Neural crest cell (in vitro differentiated cells): ENCODE measurements at places on chromosomes 2 and 18. TPM values are rescaled to one million over a fixed set of nuclear protein-coding genes. Genes with fewer than 3 reads are reported as not detected.

DNA sequence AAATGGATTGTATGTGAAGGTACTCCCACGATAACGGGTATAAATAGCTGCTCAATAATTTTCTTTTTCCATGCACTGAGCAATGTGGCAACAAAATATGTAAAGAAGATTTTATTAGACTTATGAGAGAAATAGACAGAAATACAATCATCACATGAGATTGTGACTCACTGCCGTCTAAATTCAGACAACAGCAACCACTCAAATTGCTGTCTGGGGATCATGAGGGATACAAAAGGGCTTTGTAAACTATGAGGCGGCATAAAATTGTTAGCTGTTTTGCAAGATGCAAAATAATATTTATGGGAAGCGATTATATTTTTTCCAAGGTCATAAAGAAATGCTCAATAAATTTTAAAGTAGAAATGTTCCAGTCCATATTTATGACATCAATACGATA is 259.1 kb upstream of the AGAP1 start:
- no peak for DNase-seq

GRCh38 chr18:76414936-76415621 is 80.0 kb downstream of the ZNF516 start:
- DNase-seq, result no peak

DNA sequence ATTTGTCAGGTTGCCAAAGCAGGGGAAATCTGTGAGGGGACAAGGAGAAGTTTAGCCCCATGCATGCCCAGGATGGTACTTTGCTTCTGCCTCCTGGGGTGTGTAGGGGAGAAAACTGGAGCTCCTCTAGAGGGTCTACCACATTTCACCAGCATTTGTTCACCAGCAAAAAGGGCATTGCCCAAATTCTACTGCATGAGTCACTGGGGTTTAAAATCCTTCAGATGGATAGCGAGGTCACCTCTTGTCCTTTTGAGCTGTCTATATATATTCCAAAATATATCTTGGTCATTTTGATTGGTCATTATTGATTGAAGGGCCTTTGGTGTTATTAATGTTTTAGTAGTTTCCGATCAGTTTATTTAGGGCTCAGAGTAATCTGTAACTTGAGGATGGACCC is 18.7 kb downstream of the FHOD3 start:
- DNase-seq, result no peak

DNA sequence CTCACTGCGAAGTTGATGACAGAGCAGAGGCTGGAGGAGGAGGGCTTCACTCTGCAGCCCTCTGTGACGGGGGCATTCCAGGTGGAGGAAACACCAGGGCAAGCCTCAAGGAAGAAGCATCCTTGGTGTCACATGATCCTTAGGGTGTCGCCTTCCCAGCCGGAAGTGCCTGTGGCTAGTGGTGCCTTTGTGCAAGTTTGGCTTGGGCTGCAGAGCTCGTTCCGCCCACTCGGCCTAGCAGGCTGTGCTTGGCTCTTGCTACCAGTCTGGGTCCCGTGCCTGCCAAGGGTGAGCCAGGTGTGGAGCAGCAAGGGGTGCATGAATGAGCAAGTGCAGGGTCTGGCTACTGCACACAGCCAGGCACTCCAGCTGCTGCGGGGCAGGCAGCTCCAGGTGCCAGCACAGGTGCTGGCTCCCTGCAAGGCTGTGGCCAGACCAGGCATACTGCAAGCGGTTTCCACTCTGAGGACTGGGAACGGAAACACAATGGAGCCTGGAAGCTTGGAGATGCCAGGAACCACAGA is 325.3 kb upstream of the SMIM21 start:
- DNase-seq, result no peak

- DNase-seq, result no peak
Measured at GRCh38 chr2:9408641-9409151, 14.6 kb downstream of the ITGB1BP1 start.

- no peak for DNase-seq
Measured at GRCh38 chr18:13451661-13452387, 233.3 kb downstream of the LDLRAD4 start.

- DNase-seq, result no peak
Measured at GRCh38 chr2:60337142-60337497, 216.3 kb downstream of the BCL11A start.

DNA sequence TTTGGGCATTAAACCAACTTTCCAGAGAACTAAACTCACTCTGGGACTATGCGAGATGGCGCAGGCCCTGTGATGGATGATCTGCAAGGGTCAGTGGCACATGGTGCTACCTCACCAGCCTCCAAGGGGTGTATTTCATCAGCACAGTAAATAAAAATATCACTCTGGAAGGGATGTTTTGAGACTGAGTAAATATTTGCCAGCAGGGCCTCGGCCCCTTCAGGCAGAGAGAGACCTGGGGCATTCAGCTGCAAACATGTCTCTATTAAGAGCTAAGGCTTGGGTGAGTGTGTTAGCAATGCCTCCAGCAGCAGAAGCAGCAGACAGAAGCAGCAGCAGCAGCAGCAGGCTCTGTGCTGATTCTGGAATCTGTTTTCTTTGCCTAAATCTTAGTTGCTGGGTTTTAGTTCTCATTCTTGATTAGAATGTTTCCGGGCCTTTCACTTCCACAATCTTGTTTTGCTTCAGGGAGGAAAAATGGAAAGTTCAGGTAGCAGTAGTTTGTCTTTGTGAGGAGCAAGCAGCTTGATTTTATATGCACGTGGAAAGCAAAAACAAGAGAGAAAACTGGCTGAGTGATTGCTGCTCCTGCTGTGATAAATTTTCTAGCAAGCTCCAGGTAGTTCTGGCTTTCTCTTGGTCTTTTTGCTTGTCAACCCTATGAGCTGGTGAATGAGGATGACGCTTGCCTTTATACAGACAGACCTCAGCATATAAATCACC is 18.6 kb downstream of the ADCYAP1 start:
- DNase-seq, result no peak

GRCh38 chr2:53473775-53474311 is 293.8 kb upstream of the CHAC2 start:
- no peak for DNase-seq

RAB6C gene
- total RNA-seq, result 0.16 TPM in 1 of 2 replicates, not detected in the other

PTPRM gene
- total RNA-seq, result 7.7 and 10.6 TPM in 2 replicates

CD207 gene
- not detected in 2 replicates for total RNA-seq

COLEC12 gene
- 1.7 and 2.0 TPM in 2 replicates for total RNA-seq
